ENCODE measurements at places on chromosomes 5 and 9.

- DNase-seq: no peak
These were observed 637.0 kb downstream of the DNAH5 start for GRCh38 chr5:13307480-13307879.

DNA sequence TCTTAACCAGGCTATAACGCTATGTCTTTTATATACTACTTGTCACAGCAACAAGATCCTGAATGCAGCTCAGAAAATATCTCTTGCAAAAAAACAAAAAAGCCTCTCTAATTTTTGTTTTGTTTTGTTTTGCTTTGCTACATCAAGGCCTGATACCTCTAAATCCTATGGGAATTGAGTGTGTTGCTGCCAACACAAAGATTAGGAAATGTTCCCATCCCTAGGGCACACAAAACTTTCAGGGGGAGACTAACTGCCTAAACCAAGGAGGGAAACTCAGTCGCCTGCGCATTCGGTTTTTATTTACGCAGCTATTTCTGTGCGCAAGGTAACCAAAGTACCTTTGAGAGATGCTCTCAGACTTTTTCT lies 1.7 kb downstream of the SSBP2 start:
- DNase-seq: no peak

- DNase-seq: no peak
These were observed 131.1 kb downstream of the CHSY3 start for GRCh38 chr5:130035388-130035787.

DNA sequence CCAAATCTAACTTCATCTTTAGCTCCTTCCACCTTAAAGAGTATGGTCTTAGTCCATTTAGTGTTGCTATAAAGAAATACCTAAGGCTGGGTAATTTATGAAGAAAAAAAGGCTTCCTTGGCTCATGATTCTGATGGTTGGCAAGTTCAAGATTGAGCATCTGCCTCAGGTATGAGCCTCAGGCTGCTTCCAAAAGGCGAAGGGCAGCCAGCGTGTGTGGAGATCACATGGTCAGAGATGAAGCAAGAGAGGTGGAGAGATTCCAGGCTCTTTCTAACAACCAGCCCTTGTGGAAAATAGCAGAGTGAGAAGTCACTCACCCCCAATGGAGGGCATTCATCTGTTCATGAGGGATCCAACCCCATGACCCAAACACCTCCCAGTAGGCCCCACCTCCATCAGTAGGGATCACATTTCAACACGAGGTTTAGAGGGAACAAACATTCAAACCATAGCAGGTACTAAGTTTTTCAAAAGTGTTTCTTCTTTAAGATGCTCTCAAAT lies 225.9 kb downstream of the SGCD start:
- DNase-seq: no peak

DNA sequence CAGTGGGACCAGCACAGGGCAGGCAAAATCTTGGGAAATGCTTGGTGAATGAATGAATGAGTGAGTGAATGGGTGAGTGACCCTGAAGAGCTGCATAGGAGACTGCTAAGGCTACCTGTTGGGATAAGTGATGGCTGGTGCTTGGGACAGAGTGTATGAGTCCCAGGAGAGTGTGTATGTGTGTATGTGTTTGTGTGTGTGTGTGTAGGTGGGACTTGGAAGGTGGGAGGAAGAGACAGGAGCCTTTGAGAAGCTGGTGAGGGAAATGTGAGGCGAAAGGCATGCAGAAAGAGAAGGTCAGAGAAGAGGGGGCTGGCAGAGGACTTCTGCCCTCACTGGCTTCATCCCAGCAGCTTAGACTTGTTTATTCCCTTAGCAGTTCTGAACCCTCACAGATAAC lies 33.3 kb upstream of the FOXE1 start:
- no peak for DNase-seq

- no peak for DNase-seq
These were observed 23.4 kb downstream of the LARP1 start for GRCh38 chr5:154778534-154778933.

- no peak for DNase-seq
These were observed 29.8 kb downstream of the NEUROG1 start for GRCh38 chr5:135505973-135506372.

DNA sequence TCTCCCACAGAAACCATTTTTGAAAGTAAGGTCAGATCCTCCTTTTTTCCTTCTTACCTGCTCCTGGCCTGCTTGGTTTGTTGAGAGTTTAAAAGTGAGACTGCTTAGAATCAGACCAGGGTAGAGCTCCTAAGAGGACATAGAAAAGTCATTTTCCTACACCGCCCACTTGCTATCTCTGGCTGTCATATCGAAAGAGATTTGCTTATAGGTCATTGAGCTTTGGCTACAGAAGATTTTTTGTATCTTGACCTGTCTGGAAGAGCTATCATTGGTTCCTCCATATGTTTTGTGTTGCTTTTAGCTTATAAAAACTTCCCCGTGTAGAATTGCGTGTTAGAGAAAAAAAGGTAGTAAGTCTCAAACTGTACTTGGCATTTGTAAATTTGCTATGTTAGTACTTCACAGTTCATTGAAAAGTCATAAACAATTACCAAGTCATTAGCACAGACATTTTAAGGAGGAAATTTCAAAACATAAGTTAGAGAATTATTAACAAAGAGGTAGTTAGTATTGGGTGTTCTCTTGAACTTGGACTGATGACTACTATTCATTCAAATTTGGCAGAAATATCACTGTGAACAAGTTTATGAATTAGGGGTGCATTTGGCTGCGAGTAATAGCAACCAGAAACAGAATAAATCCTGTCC lies 96.6 kb downstream of the MAN2A1 start:
- no peak for DNase-seq

DNA sequence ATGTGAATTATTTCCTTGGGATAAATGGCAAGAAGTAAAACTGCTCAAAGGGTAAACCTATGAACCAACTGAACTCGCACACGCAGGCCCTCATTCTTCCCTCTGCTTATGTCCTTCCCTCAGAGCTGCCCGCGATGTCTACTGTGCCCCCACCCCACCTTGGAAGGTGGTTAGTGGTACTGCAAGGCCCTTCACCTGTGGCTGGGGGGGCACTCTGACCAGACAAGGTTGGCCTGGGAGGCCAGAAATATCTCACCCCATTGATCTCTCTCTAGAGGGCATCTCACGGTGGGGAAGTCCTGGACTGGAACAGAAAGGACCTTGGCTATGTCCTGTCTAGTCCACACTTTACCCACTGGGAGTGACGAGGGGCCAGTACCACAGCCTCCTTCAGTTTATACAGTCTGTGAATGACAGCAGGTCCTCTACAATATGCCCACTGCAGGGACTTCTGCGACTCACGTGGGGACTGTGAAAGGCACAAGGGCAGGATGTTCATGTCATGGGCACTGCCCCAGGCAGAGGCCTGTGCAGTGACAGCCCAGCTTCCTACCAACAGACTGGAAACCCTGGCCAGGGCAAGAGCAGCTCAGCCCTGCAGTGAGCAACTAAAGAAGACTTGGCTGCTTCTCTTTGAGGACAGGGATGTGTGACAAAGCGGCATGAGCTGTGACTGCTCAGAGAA lies 56.8 kb upstream of the SYNPO start:
- no peak for DNase-seq

GRCh38 chr9:121811140-121811539 lies 159.7 kb downstream of the DAB2IP start:
- DNase-seq: no peak

- no peak for DNase-seq
These were observed 68.6 kb downstream of the VCAN start for GRCh38 chr5:83540105-83540504.

- no peak for DNase-seq
These were observed 5.0 kb downstream of the GCNT4 start for GRCh38 chr5:75047356-75047755.

GRCh38 chr9:33116860-33117259 lies 40.4 kb upstream of the SMU1 start:
- DNase-seq: no peak

GRCh38 chr5:5756762-5757161 lies 334.3 kb downstream of the ICE1 start:
- no peak for DNase-seq

DNA sequence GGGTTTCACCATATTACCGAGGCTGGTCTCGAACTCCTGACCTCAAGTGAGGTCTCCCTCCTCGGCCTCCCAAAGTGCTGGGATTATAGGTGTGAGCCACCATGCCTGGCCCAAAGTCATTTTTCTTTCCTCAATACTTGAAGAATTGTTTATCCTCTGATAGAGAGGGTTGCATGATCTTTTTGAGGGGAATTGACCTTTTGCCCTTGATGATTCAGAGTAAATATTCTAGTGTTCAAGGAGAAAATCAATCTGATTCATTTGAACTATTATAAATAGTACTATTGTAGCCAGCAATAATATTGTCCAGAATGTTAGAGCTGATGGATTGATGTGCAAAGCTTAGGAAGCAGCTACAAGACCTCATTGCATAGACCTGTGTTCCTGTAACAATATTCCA lies 47.1 kb downstream of the UGCG start:
- DNase-seq: no peak

DNA sequence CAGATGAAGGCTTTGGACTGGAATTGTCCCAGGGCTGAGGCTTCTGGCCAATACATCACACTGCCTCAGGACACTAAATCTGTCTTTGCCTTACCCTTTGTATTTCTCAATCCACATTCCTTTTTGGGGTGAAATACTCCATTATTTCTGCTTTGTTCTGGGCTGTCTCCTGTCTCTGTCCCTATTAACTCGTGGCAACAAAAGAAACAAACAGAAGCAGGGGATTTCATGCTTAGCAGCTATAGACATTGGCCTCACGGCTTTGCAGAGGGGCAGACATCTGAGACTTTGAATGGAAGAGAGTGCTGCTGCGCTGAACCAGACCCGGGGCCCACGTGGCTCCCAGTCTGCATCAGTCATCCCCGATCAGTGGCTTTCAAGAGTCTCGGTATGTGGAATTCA lies 129.7 kb downstream of the ARL15 start:
- DNase-seq: peak; percentile 28

DNA sequence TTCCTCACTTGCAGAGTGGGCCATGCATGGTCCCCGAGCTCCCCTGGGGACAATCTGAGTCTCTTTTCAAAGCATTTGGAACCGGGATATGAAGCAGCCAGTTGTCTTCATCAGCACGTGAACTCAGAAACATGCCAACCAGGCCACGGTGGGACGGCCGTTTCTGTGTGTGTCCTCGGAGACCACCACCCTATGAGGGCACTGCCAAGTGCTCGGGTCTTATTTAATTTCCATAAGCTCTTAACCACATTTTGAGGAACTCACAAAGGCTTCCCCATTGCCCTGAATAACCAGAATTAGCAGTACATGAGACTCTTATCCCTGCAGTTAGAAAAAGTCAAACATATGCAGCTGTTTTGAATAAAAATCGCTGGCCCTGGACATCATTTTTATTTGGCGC lies 60.1 kb downstream of the OTULIN start:
- no peak for DNase-seq

DNA sequence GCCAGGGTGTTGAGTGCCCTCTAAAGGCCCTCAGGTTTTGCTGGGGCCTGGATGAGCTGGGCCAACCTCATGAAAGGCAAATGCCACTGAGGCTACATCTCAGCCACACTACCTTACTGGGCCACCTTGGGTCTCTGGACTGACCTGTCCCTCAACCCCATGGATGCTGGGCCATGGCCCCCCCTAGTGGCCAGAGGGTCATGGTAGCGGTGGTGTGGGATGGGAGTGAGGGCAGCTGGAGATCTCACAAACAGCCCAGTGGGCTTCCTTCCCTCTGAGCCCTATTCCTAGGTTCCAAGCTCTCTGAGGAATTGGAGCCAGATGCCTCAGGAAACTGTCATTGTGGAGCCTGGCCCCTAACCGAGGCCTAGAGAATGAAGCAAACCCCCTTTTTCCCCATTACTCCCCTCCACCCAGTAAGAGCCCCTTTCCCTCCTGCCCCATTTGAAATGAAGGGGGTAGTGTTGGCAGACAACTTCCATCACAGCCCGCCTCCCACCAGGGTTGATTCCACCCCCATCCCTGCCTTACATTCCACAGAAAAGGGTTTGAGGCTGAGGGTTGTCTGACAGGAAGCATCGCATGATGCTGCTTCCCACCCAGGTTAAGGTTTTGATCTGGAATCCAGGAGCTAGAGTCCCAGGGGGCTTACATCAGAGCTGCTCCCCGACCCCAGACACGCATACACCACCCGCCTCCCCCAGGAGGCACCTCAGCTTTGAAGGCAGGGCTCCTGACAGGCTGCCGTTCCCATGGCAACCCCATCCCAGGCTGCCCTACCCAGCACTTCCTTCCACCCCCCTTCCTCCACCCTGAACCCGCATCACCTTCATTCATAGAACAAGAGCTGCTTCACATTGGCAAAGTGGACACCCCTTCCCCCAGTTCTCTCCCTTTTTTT lies 63.9 kb downstream of the PCDH1 start:
- DNase-seq: peak; percentile 45

DNA sequence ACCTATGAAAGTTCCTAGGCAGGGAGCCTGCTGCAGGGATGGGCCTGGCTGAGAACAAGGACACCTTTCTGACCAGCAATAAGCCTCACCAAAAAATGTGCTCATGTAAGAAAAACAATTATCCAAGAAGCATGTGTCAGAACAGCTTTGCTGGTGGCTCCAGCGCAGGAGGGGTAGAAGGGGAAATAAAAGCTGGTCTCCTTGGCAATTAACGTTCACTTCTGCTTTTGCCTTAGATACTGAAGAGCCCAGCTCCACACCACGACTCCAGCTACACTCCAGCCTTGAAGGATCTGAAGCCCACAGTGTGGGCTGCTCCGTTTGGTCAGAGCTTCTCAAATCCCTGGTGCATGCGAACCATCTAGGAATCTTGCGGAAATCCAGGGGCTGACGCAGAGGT lies 107.6 kb upstream of the PHYKPL start:
- DNase-seq: no peak

DNA sequence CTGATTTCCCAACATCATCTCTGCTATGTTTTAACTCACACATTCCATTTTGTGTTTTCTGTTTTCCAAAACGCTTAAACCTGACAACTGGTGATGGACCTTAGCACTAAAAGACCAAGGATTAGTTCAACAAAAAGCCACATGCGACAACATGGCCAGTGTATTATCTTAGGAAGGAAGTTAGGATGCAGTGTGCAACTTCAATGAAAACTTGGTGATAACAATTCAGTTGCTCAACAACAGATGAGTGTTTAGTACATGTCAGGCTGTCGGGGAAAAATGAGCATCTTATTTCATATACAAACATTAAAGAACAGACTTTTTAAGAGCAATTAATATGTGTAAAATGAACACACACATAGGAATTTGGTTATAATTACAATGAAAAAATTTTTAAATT lies 780.0 kb downstream of the SEMA5A start:
- DNase-seq: no peak

DNA sequence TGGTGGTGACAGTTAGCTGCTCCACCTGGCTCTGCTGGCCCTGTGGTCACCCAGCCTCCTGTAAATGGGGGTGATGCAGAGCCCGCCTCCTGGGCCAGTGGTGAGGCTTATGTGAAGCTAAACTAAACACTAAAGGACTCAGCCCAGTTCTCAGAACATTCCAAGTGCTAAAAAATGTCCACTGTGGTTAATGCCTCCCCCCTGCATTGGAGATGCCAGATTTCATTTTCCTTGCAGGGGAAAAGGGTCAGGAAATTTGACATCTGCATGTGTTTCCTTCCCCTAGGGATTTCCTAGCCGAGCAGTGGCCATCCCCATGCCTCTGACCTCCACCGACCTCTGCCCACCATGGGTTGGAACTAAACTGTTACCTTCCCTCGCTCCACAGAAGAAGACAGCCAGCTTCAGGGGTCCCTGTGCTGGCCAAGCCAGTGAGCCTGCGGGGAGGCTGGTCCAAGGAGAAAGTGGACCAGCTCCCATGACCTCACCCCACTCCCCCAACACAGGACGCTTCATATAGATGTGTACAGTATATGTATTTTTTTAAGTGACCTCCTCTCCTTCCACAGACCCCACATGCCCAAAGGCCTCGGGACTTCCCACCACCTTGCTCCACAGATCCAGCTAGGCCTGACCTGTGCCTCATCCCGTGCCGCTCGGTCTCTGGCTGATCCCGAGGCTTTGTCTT lies 13.0 kb downstream of the CD74 start:
- no peak for DNase-seq

- DNase-seq: no peak
These were observed 177.1 kb downstream of the PIK3R1 start for GRCh38 chr5:68392617-68393016.

All from left kidney (tissue), 8 donors.